ENCODE measurements at places on chromosomes 11 and 22.
A peak's percentile ranks its signal among the peaks of the same experiment; 100 is the strongest.

GRCh38 chr22:48954781-48955311, 872.8 kb downstream of the BRD1 start:
- peaks cover 30% of the 10 kb centered on the region for H3K27me3 ChIP-seq
- H3K4me3 ChIP-seq: no peak overlapping the region
- H3K4me1 ChIP-seq: no peaks in the 10 kb centered on the region
- no peak overlapping the region for H3K27ac ChIP-seq
- no peak for DNase-seq

- DNase-seq: peak; percentile 85
- no peaks in the 10 kb centered on the region for H3K36me3 ChIP-seq
- H3K4me3 ChIP-seq: no peak overlapping the region
- peak overlapping the region; percentile 92 for H3K27ac ChIP-seq
- H3K27me3 ChIP-seq: no peaks in the 10 kb centered on the region
Measured at GRCh38 chr22:42683578-42684283, 34.5 kb upstream of the CYB5R3 start.

DNA sequence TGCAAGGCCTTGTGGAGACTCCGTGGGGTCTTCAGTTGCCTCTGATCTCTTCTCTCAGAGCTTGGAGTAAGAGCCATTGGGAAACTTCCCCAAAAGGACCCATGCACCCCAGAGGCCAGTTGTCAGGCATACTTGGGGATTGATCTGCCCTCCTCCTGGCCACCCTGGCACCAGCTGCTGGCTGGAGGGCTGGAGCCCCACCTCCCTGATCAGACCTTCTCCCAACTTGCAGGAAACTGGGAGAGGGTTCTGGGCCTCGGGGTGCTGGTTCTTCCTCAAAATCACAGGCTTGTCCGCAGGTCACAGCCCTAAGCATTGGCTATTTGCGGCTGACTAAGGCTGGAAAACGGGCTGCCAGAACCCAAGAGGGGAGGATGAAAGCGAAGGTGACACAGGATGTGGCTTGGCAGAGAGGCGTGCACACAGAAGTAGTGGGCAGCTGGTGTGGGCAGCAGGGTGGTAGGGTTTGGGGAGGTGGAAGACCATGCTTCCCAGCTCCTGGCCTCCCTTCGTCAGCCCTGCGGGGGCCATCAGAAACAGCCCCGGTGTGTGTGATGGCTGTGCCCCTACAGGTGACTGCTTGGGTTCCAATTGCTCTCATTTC, 1.3 kb upstream of the DGKZ start:
- H3K36me3 ChIP-seq: no peaks in the 10 kb centered on the region
- H3K27ac ChIP-seq: peak overlapping the region; percentile 91
- peaks cover 74% of the 10 kb centered on the region for H3K4me1 ChIP-seq
- H3K27me3 ChIP-seq: no peaks in the 10 kb centered on the region
- peak overlapping the region; percentile 65 for H3K4me3 ChIP-seq
- DNase-seq: no peak

DNA sequence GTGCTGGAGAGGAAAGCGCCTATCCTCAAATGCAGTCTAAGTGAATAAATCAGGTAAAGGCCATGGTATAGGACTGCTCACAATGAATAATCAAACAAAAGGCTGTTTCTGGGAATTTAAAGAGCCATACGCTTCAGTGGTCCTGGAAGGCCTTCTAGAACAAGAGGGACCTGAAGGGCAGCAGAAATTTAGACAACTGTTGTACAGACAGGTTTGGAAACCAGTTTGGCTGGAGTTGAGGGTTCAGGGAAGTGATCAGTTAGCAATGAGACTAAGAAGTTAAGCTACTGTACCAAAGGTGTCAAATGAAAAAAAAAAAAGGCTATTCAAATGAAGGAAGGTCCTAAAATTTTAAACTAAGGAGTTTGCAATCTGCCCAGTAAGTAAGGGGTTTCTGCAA, 56.6 kb upstream of the SCUBE2 start:
- no peak for DNase-seq
- H3K36me3 ChIP-seq: peaks cover 100% of the 10 kb centered on the region
- H3K27ac ChIP-seq: no peak overlapping the region
- no peaks in the 10 kb centered on the region for H3K4me1 ChIP-seq
- no peak overlapping the region for H3K4me3 ChIP-seq
- H3K27me3 ChIP-seq: no peaks in the 10 kb centered on the region

DNA sequence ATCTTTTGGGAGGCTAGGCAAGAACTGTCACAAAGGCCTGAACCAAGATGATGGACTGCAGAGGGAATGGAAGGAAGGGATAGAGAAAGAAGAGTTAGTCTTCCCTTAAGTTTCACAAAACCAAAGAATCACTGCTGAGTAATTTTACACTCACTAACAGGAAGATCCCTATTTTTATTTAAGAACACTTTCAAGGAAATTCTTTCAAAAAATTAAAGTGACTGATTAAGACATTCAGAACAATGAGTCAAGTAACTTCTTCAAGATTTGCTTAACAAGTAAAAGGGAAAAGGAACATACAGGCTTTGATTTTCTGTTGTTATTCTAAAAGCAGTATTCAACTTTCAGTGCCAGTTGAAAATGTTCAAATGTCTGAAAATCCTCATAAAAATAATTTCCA, 3.1 kb downstream of the PITPNB start:
- no peak overlapping the region for H3K4me3 ChIP-seq
- no peaks in the 10 kb centered on the region for H3K36me3 ChIP-seq
- no peak for DNase-seq

- H3K36me3 ChIP-seq: no peaks in the 10 kb centered on the region
- H3K27me3 ChIP-seq: peaks cover 4% of the 10 kb centered on the region
- no peak overlapping the region for H3K4me3 ChIP-seq
- H3K27ac ChIP-seq: no peak overlapping the region
- no peak for DNase-seq
Measured at GRCh38 chr22:43273902-43274484, 69.2 kb downstream of the SCUBE1 start.

DNA sequence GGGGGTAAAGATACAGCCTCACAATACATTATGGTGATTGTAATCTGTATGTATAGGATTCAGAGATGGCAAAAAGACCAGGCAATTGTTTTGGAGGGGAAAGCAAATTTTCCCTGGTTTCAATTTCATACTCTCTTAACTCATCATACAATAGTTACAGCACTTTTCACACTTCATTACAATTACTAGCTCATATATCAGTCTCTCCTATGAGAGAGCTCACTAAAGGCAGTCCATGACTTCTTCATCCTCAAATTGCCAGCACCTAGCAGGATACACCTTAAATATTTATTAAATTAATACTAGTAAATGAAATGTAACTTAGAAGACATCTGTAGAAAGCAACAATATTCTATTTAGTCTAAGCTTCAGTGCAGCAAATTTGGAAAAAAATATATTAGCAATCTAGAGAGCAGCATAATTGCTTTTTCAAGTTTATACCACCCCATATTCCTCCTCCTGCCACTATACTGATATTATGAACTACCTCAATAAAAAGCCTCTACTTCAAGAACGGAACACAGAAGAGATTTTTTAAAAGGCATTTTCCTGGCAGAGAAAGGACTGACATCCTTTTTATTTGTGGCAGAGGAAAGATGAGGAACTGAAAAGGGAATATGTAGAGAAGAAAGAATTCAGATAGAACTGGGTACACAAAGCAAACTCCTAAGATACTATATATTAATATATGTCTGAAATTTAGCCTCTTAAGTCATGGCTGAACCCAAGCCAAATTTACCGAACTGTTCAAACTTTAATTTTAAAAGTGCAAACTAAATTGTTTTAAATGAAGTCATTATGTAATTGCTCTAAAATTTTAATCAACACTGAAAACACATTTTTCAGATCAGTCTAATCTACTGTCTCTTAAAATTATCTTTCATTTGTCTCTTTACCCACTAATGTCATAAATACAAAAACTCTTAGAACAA, 27.7 kb downstream of the PICALM start:
- no peak overlapping the region for H3K27ac ChIP-seq
- H3K36me3 ChIP-seq: no peaks in the 10 kb centered on the region
- no peak for DNase-seq
- H3K4me1 ChIP-seq: peaks cover 58% of the 10 kb centered on the region
- peak overlapping the region; percentile 15 for H3K4me3 ChIP-seq
- no peaks in the 10 kb centered on the region for H3K27me3 ChIP-seq

GRCh38 chr11:15885854-15886253, 470.5 kb downstream of the SOX6 start:
- H3K27ac ChIP-seq: no peak overlapping the region
- peaks cover 23% of the 10 kb centered on the region for H3K4me1 ChIP-seq
- H3K36me3 ChIP-seq: no peaks in the 10 kb centered on the region
- no peak overlapping the region for H3K4me3 ChIP-seq
- DNase-seq: no peak

GRCh38 chr11:41497974-41498373, 38.5 kb upstream of the LRRC4C start:
- H3K27me3 ChIP-seq: no peaks in the 10 kb centered on the region
- DNase-seq: no peak
- no peaks in the 10 kb centered on the region for H3K36me3 ChIP-seq

DNA sequence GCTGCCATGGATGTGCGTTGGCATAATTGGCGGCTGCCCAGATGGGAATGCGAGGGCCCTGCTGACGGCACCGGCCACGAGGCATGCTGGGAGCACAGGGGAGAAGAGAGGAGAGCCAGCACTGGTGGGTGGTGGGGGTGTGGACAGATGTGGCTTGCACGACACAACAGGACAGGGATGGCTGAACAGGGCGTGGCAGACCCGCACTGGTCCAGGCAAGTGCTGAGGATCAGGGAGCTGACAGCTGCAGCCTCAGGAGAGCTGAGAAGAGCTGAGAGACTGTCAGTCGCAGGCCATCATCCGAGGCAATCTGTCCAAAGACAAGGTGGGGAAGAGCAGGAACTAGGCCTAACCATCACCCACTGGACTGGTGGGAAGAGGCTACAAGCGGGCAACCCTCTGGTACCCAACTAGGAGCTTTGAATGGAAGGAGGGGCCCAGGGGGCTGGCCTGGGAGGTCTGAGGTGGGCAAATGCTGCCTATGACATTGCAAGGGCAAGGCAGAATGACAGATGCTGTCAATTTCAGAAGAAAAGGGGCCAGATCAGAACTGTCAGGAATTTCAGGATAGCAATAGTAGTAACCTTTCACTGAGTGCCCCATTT, 2.4 kb downstream of the GNB1L start:
- DNase-seq: no peak
- H3K4me3 ChIP-seq: no peak overlapping the region
- H3K4me1 ChIP-seq: peaks cover 33% of the 10 kb centered on the region
- no peak overlapping the region for H3K27ac ChIP-seq

DNA sequence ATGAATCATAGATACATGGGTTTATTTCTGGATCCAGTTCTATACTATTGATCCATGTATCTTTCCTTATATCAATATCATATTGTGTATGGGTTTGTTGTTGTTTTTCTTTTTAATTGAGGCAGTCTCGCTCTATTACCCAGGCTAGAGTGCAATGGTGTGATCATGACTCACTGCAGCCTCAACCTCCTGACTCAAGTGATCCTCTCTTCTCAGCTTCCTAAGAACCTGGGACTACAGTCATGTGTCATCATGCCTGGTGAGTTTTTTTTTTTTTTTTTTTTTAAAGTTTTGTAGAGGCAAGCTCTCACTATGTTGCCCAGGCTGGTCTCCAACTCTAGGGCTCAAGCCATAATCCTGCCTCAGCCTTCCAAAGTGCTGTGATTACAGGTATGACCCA, 1589.4 kb upstream of the TENM4 start:
- DNase-seq: no peak
- no peaks in the 10 kb centered on the region for H3K27me3 ChIP-seq
- H3K4me1 ChIP-seq: no peaks in the 10 kb centered on the region
- H3K27ac ChIP-seq: no peak overlapping the region
- H3K36me3 ChIP-seq: no peaks in the 10 kb centered on the region

- no peak for DNase-seq
- no peaks in the 10 kb centered on the region for H3K27me3 ChIP-seq
- H3K27ac ChIP-seq: peak overlapping the region; percentile 89
- peak overlapping the region; percentile 80 for H3K4me3 ChIP-seq
Measured at GRCh38 chr11:59144096-59144495, 1.4 kb downstream of the FAM111A start.

- no peak overlapping the region for H3K27ac ChIP-seq
- H3K4me1 ChIP-seq: peaks cover 9% of the 10 kb centered on the region
- no peak for DNase-seq
Measured at GRCh38 chr11:35477901-35478300, 47.5 kb downstream of the PAMR1 start.

Measured in heart right ventricle (tissue), 16 donors.